ENCODE measurements at places on chromosomes 1 and 21.

DNA sequence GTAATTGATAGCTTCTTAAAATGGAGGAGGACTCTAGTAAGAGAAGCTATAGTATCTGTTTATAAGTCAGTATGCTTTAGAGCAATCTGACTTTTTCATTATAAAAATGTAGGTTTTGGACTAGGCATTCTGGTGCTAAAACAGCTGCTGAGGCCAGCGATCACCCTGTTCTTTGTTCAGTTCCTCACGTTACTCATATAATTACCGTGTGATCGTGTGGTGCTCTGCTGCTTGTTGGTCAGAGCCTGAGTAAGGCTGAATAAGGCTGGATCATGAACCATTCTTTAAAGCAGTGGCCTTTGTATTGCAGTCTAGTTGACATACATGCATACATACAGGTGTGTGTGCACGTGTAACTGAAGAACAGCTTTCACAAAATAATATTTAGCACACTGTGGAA is 25.2 kb downstream of the CDC42 start:
- DNase-seq: no peak

GRCh38 chr1:90711696-90712095 is 5.4 kb downstream of the BARHL2 start:
- DNase-seq: no peak

DNA sequence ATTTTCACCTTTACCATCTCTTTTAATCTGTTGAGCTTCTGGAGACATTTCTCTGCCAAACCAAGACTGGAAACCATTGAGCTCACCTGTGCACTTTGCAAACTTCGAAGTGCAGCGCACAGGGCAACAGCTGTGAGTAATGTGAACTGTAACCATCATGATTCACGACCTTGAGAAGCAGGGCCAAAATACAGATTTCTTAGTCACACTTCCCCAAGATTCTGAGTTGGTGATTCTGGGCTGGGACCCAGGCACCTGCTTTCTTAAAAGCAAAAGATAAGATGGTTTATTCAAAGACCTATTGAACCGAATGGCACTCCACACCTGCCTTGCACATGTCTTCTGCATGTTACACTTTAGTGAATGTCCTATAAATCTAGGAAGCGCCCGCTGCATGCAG is 10.2 kb downstream of the AGTRAP start:
- no peak for DNase-seq

DNA sequence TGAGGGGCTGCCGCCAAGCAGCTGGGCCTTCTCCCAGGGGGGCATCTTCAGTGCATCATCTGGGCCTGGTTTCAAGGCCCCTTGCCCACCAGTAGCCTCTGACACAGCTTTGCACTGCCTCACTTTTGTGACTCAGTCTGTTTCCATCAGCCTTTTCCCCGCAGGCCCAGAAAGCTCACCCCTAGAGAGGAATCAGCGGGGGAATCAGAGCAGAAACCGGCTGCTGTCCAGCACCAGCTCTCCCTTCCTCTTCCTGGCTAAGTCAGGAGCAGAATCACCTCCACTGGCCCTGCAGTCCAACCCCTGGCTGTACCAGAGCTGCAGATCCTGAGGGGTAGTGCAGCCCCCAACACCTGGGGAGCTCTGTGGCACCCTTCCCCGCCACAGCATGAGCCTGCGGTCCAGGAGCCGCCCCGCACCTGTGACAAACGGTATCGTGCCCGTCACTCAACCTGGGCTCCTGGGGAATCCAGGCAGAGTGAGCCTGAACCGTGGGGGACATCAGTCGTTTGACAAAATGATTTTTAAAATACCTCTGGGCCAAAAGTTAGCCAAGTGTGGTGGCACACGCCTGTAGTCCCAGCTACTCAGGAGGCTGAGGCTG is 83.3 kb upstream of the TMEM51 start:
- DNase-seq: no peak

GRCh38 chr1:245684571-245684970 is 529.8 kb downstream of the KIF26B start:
- DNase-seq: no peak

- no peak for DNase-seq
These were observed 484.8 kb downstream of the PTPRC start for GRCh38 chr1:199123615-199124014.

DNA sequence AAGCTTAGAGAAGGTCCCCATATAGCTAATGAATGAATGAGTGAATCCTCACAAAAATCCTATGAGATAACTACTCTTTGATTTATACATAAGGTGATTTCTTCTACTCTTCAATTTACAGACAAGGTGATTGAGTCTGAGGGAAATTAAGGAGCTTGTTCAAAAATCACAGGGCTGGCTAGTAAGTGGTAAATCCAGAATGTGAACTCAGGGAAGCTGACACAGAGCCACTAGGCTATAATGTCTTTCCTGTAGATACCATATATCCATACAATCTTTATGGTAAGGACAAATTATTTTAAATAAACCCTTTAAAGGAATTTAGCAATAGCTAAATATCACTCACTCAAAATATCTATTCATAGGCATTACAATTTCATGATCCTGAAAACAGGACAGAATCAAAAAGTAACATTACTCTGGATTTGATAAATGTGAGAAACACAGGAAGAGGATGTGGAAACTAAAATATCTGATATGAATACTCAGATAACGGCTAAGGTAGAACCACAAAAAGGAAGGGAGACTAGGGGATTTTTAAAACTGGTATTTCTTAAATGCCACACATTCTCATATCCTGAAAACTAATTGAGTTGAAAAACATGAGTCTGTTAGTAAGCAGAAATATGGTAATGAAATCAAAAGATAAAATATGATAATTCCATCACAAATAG is 108.2 kb downstream of the NBPF12 start:
- DNase-seq: no peak

DNA sequence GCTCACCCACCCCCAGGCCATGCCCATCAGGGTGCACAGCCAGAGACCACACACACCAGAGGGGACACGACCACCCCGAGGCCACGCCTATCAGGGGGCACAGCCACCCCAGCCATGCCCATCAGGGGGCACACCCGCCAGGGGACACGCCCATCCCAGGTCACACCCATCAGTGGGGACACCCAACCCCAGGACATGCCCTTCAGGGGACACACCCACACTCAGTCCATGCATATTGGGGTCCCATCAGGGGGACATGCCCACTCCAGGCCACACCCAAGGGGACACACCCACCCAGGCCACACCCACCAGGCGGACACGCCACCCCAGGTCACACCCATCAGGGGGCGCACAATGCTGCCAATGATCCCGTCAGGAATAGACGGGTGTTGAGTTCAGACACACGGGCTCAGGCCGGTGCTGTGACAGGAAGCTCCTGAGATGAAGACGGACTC is 20.7 kb downstream of the MCM3AP start:
- DNase-seq: no peak

DNA sequence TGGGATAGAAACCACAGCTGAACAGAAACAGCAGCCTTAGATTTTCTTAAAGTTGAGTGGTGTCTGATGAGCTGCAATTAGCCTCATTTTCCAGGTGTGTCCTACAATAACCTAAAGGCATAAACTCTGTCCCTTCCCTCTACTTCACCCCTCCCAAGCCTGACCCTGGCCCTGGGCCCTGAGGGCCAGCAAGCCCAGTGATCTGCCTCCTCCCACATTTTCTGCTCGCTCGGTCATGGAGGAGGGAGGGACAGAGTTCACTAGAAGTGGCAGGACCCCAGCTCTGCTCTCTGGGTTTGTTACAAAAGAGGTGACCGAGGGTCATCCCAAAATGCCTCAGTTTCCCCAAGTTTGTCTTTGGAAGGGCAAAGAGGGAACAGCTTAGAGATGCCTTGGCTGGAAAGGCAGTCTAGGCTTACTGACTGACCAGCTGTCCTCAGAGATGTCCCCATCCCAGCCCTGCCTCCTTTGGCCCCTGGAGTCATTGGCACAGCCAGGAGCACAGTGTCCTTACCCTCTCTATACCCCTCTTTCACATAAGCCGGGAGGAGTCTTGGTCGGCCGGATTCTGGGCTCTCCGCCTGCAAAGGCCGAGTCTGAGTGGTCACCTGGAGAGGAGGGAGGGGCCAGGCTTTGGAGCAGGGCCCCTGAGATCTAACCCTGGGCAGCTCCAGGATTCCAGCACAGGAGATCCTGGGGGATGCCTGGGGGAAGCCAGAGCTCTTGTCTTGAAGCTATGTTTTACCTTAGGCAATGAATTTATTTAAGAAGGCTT is 172.7 kb downstream of the PTPRU start:
- no peak for DNase-seq

- DNase-seq: no peak
These were observed 101.9 kb downstream of the SLC45A1 start for GRCh38 chr1:8419861-8420260.

GRCh38 chr21:34372321-34372720 is 3.0 kb upstream of the SMIM11 start:
- no peak for DNase-seq

- no peak for DNase-seq
These were observed 35.6 kb upstream of the WASF2 start for GRCh38 chr1:27525296-27526272.

- DNase-seq: no peak
These were observed 178.7 kb upstream of the RUNX1 start for GRCh38 chr21:35227786-35228185.

- no peak for DNase-seq
These were observed 129.8 kb downstream of the IGSF21 start for GRCh38 chr1:18237371-18237770.

- peak; percentile 56 for DNase-seq
These were observed 43.0 kb downstream of the GALNT2 start for GRCh38 chr1:230109895-230110667.

- no peak for DNase-seq
These were observed 80.5 kb downstream of the VCAM1 start for GRCh38 chr1:100799954-100800612.

GRCh38 chr1:160717306-160717705 is 5.7 kb upstream of the CD48 start:
- DNase-seq: no peak

GRCh38 chr1:13759072-13759471 is 59.1 kb downstream of the PRDM2 start:
- no peak for DNase-seq

DNA sequence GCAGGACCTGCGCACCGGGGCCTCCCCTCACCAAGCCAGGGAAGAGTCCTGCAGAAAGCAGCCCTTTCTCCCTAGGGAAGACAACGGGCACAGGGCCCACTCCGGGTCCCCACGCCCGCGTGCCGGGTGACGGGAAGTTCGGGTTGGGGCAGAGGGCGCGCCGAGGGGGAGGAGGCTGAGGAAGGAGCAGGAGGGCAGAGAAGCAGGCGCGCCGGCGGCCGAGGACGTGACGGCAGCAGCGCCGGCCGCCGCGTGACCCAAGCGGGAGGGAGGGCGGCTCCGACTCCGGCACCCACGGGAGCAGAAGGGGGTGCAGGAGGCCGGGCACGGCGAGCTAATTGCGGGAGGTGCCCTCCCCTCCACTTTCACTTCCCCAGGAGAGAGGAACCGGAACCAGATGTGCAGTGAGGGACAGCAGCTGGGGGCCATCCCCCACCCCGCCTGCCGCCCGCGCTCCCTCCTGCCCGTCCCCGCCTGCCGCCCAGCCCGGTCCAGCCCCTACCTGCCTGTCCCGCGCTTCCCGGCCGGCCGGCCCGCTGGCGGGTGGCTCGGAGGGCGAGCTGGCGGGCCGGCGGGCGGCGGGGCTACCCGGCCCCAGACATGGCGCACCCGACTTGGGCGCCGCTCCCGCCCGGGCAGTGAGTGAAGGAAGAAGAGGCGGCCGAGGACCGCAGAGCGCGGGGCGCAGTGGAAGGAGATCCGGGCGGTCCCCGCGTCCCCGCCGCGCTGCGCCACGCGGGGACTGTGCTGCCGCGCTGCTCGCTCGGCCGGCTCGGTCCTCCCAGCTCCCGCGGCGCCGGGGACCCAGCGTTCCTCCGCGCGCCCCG is 510 bp downstream of the DENND4B start:
- DNase-seq: peak; percentile 46

- DNase-seq: no peak
These were observed 3.9 kb upstream of the ARHGAP30 start for GRCh38 chr1:161073474-161074121.

- DNase-seq: no peak
These were observed 58.3 kb downstream of the CD46 start for GRCh38 chr1:207810173-207810572.

GRCh38 chr1:110067479-110067892 is 3.0 kb downstream of the ALX3 start:
- no peak for DNase-seq

DNA sequence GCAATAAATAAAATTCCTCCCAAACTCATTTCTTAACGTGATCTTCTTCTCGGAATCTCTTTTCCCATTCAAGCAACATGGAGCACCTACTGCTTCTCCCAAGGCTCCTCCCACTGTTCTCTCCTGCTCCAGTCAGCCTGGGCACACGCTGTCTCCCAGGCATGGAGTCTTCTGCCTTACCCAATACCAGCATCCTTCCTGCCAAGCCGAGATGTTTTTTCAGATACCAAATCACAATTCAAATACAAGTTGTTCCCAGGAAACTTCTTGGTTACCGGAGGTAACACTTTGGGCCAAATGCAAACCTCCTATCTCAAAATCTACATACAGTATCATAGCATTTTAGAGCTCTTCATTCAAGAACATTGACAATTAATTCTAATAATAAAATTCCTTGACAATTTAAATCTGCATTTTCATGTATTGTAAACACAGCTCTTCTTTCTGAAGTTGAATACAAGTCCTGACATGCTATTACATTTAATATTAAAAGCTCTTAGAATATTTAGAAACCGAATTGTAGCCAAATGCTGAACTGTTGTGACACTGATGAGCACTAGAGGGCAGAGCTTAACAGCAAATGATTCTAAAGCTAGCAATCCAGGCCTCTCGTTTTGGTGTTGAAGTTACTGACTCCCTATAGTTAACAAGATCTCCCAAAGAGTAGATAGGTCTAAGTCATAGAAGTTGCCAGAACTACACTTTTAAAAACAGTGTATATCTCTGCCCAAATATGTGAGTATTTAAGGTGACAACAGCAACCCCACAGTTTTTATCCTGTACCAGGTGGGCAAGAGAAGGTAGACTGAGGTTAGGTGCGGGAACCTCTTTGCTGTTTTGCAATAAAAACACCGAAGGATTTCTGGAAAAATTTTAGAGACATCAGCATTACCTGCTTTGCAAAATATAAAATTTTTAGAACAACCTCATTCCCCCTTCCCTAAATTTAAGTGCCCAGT is 52.3 kb downstream of the BCAR3 start:
- DNase-seq: peak; percentile 29

GRCh38 chr1:181548497-181548896 is 65.2 kb downstream of the CACNA1E start:
- DNase-seq: no peak

DNA sequence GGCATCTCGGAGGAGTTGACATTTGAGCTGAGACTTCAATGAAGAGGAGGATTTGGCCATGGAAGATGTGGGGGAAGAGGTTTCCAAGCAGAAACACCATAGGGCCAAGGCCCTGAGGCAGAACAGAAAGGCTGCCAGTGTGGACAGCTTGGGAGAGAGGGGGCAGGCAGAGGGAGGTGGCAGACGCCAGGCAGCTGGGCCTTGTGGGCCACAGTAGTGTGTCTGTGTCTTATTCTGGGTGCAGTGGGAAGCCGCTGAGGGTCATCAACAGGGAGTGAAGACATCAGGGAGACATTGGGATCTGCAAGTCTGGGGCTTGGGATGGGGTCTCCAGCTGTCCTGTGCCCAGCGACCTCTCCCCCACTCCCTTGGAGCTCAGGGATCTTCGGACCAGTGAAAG is 96.8 kb downstream of the LACTBL1 start:
- DNase-seq: no peak

Data from activated CD4-positive, alpha-beta T cell treated with anti-CD3 and anti-CD28 coated beads, Interleukin-2, amount 50 U/mL, for 4 hours (primary cell).